ENCODE measurements at places on chromosomes 3 and 15. TPM values are rescaled to one million over a fixed set of nuclear protein-coding genes. Genes with fewer than 3 reads are reported as not detected.

DNA sequence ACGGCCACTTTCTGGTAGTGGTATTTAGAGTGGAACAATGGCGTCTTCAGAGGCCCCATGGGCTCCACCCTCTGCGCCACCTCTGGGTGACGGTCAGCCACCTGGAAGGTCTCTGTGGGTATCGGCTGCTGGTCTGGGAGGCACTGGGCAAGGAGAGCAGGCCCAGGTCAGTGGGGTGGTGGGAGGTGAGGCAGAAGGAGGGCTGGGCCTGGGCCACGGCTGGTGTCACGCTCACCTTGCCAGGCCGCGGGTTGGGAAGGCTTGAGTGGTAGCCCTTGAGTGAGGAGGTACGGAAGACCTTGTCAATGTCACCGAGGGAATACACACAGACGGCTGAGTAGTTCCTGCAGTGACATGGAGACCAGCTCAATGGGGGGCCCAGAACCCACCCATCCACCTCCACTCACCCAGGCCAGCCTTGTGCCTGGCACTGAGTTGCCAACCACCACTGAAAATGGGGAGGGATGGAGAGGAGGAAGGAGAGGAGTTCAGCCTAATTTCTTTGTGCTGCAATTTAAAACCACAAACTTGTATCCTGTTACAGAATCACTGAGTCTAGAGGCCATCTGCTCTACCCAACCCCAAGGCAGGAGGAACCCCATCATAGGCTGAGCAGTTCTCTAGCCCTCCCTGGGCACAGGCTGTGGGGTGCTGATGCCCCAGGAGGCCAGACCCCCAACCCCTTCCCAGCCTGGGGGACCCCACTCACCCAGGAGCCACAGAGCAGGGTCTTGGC is 19.0 kb downstream of the SEMA7A start:
- DNase-seq, result no peak

CD96 gene
- 0.78 TPM for total RNA-seq

GRCh38 chr3:133868758-133869475 is 26.8 kb downstream of the RAB6B start:
- no peak for DNase-seq

DNA sequence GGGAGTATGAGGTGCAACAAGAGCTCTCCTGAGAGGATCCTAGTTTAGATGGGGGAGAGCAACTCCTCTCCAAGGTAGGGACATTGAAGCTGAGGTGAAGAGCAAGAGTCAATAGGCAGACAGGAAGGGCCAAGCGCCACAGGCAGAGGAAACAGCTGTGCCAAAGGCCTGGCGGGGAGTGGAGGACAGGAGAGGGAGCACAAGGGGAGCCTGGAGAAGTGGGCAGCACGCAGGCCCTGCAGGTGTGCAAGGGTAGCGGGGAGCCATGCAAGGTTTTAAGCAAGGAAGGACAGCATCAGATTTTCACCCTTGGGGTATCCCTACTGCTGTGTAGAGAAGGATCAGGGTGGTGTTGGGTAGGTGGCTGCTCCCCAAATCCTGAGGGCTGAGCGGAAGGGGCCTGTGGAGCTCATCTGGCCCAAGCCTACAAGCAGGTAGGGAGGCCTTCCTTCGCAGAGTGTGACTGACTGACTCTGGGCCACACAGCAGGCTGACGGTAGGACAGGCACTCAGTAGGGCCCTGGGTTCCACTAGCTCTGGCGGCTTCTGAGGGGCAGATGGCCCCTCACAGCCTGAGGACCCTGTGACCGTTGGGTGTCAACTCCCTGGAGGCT is 13.3 kb downstream of the CHST13 start:
- DNase-seq, result no peak

- DNase-seq, result no peak
Measured at GRCh38 chr3:172224560-172225214, 185.3 kb downstream of the FNDC3B start.

- DNase-seq, result no peak
Measured at GRCh38 chr3:139455855-139456254, 20.5 kb downstream of the RBP2 start.

CTXN2 gene
- total RNA-seq, result not detected

- DNase-seq, result peak; percentile 54
Measured at GRCh38 chr3:47512416-47513124, 942 bp downstream of the ELP6 start.

GRCh38 chr15:26656080-26656479 is 116.8 kb downstream of the GABRB3 start:
- DNase-seq, result no peak

GRCh38 chr15:90192961-90193786 is 8.0 kb upstream of the SEMA4B start:
- DNase-seq, result no peak

GRCh38 chr15:71484080-71484479 is 326.3 kb upstream of the NR2E3 start:
- no peak for DNase-seq

DNA sequence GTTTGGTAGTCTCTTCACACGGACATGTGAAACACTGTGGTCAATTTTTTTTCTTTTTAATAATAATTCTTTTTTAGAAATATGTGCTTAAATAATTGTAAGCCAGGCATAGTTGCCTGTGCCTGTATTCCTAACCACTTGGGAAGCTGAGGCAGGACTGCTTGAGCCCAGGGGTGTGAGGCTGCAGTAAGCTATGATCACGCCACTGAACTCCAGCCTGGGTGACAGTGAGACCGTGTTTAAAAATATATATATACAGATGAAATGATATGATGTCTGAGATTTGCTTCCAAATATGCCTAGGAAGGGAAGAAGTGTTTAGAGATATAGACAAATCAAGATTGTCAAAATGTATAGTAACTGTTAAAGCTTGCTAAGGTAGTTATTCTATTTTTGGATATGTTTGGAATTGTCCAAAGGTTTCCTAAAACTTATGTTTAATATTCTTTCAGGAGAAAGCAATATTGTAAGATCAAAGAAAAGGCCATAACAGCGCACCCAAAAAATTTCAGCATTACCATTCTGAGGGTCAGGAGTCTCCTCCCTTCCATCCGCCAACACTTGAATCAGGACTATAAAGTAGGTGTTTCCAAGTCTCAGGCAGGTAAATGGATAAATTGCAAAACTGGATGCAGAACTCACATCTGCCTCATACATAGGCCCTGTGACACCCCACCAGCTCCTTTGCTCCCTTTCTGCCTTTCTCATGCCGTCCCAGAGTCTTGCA is 532 bp upstream of the SELENOT start:
- DNase-seq, result no peak

RYR3 gene
- total RNA-seq, result not detected

GRCh38 chr3:124963755-124964154 is 29.2 kb upstream of the MUC13 start:
- DNase-seq, result no peak

GRCh38 chr3:151814588-151814987 is 672 bp downstream of the AADAC start:
- DNase-seq, result no peak

GRCh38 chr15:84953726-84954125 is 27.9 kb upstream of the PDE8A start:
- DNase-seq, result no peak

GRCh38 chr3:127042634-127043033 is 59.7 kb downstream of the PLXNA1 start:
- no peak for DNase-seq

DNA sequence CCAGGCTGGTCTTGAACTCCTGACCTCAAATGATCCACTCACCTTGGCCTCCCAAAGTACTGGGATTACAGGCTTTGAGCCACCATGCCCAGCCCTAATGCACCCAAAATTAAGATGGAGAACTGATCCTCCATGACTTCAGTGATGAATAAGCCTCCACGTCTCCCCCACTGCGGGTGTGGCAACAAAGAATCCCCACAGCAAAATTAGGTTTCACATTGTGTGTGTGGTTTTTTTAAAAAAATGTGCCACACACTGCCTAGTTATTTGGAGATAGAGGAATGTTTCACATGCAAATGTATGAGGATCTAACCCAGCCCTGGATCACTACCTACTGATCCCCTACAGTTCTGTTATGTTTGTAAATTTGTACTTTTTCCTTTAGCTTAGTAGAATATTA is 17.3 kb downstream of the HDAC11 start:
- DNase-seq, result no peak

DNA sequence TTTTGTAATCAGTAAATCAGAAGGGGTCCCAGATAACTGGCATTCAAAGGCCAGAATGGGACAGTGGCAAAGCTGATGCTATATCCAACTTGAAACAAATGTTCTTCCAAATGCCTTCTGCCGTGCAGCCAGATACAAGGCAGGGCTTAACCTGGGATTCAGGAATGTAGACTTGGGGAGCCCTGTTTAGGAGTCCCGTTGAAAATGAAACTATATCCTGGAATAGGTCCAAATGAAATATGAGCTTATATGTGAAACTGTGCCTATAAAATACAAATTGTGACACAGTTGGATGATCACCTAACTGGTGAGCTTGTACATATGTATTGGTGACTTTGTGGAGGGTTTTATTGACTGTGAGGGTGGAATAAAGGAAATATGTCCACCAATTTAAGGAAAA is 28.7 kb downstream of the FRMD4B start:
- no peak for DNase-seq

DNA sequence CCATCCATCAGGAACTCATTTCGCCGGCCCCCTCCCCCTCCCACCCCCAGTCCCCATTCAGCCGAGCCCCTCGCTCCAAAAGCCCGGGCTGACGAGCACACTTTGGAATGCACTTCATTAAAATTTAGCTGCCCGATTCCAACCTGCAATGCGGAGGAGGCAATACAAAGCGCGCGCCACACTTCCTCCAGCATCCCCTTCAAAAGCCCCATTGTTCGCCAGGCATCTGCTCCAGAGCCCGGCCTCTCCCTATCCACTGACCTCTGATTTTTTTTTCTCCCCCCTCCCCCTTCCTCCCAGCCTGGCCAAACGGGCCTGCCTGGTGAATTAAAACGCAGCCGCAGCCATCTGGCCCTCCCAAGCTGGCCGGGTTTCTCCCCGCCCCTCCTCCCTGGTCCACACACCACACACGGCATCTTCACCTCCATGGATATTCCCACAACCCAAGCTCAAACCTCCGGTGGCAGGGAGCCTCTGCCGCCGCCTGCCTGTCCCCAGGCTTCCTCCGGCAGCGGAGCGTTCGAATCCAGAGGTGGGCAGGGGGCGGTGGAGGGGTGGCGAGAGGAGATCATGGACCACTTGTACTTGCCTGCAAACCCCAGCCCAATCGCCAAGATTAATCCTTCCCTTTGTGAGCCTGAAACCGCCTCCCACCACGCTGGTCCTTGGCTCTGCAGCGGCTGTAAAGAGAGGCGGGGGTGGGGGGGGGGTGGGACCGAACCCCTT is 441.3 kb downstream of the MAGI1 start:
- no peak for DNase-seq

- DNase-seq, result no peak
Measured at GRCh38 chr3:85252686-85253085, 293.9 kb downstream of the CADM2 start.

- DNase-seq, result no peak
Measured at GRCh38 chr15:60135961-60136360, 131.8 kb downstream of the FOXB1 start.

DNA sequence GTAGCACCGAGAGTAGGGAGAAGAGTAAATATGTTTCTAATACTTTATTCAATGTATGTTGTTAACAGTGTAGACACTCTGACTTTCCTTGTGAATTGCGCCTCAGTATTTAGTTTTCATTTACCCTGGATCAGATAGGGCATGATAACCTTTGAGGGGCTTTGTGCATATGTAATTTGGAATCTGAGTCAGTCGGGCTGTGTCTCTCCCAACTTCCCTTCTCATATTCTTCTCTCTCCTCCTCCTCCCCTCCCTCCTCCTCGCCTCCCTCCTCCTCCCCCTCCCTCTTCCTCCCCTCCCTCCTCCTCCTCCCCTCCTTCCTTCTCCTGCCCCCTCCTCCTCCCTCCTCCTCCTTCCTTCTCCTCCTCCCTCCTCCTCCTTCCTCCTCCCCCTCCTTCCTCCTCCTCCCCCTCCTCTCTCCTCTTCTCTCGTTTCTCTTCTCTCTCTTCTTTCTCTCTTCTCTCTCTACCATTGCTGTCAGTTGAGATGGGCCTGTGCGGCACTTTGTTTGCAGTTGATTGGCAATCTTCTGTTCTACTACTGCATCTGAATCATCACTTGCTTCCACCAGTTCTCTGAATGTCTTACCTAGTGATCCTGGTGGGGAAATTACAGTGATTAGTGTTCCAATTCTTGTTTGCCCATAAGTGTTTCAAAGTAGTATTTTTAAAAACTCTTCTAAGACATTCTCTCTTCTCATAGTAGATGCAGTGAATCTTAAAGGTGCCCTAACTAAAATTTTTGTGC is 162.3 kb downstream of the PGPEP1L start:
- no peak for DNase-seq

DNA sequence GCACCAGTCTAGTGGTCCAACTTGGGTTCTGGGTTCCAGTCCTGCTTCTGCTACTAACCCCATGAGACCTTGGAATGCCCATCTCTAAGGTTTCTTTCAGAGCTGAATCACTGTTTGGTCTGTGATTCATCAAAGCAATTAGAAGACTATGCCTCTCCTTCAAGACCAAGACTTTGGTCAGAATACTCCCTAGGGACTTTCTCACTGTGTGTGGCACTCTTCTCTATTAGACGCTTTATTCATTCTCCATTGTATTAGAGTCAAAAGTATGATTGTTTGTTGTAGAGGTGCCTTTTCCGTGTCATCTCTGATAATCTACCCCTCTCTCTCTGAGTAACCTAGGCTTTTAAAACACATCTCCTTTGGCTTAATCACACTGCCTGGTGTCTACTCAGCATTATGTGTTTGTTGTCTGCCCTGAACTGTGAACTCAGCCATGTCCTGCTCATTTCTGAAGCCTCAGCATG is 90.5 kb downstream of the LPP start:
- DNase-seq, result no peak

BHLHE40 gene
- total RNA-seq, result 51.8 TPM

DNA sequence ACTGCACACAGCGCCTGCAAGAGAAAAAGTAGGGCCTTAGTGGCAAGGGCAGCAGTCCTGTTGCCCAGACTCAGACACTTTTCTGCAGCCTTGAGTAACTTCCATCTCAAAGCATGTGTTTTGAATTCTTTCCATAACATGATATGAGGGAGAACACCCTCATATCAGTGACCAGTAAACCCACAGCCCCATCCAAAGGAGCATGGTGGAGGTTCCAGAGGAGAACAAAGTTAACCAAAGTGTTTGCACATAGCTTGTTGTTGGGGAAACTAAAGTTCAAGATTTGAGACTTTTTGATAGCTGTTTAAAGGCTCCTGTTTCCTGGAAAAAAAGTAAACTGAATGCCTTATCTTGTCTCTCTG is 74.2 kb downstream of the OCA2 start:
- no peak for DNase-seq

DNA sequence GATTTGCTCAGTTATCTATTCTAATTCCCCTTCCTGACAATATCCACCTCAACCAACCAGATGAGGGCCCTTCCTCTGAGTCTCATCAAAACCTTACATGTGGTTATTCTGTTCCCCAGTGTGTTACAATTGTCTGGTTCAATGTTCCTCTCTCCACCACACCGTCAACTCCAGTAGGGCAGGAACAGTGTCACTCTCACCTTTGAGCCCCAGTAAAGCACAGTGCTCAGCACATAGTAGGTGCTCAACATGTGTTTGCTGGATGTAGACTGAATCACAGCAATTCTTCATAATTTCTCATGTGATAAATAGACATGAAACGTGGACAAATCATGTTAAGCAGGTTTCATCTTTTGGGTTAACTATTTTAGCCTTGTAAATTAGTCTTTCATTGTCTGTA is 103.0 kb upstream of the EIF1B start:
- no peak for DNase-seq

CD200 gene
- 0.47 TPM for total RNA-seq
